ENCODE measurements at places on chromosomes 3 and 15.
A peak's percentile ranks its signal among the peaks of the same experiment; 100 is the strongest.

- DNase-seq = no peak
Observed at GRCh38 chr3:15050405-15051092, 14.6 kb downstream of the MRPS25 start.

- no peak for DNase-seq
Observed at GRCh38 chr3:14133876-14134275, 9.0 kb downstream of the TMEM43 start.

GRCh38 chr3:33904730-33905129 lies 106.3 kb downstream of the PDCD6IP start:
- DNase-seq = no peak

- no peak for DNase-seq
Observed at GRCh38 chr3:39474126-39474515, 6.6 kb downstream of the MOBP start.

- DNase-seq = peak; percentile 34
Observed at GRCh38 chr15:23566071-23566554, 639 bp downstream of the MKRN3 start.

GRCh38 chr3:34256021-34256420 lies 457.6 kb downstream of the PDCD6IP start:
- DNase-seq = no peak

- no peak for DNase-seq
Observed at GRCh38 chr15:67158367-67158766, 93.0 kb downstream of the SMAD3 start.

GRCh38 chr3:43432462-43432861 lies 146.1 kb downstream of the SNRK start:
- DNase-seq = no peak

DNA sequence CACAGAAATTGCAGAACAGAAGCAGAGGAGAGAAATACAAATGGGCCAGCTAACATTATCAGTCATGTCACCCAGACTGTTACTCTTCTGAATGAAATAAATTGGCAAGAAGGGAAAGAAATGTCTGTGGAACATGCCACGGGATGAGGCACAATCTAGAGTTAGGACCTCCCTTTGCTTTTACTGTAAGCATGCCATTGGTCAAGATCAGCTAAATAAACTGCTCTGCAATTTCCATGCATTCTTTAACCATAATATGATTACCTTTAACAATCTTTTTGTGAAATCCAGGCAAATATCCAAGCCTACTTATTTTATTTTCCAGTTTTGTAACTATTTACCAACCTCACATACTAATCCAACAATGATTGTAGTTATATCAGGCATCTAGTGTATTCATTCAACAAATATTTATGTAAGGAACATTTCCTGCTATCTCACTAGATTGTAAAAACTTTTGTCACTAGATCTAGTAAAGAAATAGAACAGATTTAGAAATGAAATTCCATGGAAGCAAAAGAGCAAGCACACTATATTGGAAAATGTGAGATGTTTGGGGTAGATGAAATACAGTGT lies 383.4 kb downstream of the MECOM start:
- DNase-seq = no peak

GRCh38 chr3:45054196-45054857 lies 28.2 kb downstream of the CLEC3B start:
- no peak for DNase-seq

- DNase-seq = peak; percentile 97
Observed at GRCh38 chr3:133038089-133038730, at the start of gene TMEM108. TSS of gene TMEM108 (plus strand) at chr3:133038391.

- DNase-seq = no peak
Observed at GRCh38 chr15:92892201-92892555, 7.9 kb upstream of the CHD2 start.

GRCh38 chr3:141539431-141540187 lies 52.8 kb downstream of the RASA2 start:
- DNase-seq = no peak

- no peak for DNase-seq
Observed at GRCh38 chr3:181549266-181549665, 162.5 kb upstream of the SOX2 start.

GRCh38 chr15:47027322-47027946 lies 689.9 kb upstream of the SEMA6D start:
- no peak for DNase-seq

DNA sequence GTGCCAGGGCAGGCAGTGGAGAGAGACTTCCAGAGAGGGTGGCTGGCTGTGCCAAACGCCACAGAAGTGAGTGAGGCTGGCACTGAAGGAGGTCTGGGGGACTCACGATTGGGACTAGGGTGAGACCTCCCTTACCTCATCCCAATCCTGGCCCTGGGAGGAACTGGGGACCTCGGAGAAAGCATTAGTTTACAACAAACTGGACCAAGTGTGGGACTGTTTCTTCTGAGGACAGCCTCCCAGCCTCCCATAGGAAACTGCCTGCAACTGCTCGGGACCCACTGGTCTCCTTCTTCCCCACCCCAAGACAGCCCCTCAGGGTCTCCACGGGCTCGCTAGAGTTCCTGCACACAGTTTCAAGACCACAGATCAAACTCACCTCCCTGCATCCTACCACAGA lies 45.4 kb downstream of the ST6GAL1 start:
- DNase-seq = no peak

GRCh38 chr3:149618151-149619123 lies 39.4 kb downstream of the WWTR1 start:
- no peak for DNase-seq

- DNase-seq = no peak
Observed at GRCh38 chr15:35654332-35654731, 108.4 kb upstream of the DPH6 start.

DNA sequence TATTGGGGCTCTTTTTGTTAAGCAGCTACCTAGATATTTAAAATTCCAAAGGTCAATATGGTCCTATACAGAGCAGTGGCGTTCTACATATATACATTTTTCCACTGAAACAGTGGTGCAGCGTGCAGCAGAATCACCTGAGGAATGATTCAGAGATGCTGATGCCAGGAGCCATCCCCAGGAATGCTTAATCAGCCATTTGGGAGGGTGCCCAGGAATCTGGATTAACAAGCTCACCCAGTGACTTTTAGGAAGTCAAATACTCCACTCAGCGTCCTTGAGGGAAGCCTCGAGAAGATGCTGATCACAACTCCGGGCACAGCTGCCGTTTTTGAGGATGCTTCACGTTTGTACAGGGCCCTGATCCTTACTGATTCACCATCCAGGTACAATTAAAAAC lies 82.6 kb upstream of the ARHGEF3 start:
- DNase-seq = no peak
